ENCODE measurements at places on chromosomes 4 and X.

DNA sequence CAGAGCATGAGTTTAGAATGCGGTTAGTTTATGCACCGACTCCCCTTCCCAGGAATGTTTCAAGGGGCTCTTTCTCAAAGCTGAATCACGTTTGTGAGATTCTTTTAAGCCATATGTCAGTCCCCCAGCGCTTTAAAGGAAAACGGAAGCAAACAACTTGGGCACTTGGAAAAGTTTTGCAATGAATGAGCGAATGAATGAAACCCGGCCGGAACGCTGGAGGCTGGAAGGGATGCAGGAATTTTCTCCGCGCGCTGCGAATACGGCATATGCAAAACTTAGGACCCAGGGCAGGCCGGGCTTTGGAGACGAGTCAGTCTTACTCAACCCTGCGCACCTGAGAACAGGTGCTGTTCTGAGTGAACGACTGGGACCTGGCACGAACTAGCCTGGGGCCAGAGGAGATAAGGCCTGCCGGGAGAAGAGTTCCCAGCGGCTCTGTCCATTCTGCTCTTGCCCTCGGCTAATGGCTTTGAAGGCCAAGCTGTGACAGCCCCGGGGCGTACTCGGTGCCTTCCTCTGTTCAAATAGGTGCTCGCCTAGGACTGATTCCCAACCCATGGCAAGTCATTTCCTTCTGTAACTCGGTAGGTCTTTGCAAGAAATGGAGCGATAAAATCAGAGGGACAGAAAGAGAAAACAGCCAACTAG lies 743 bp upstream of the NRK start:
- DNase-seq, result no peak

GRCh38 chr4:8574796-8575370 lies 5.3 kb upstream of the GPR78 start:
- no peak for DNase-seq

DNA sequence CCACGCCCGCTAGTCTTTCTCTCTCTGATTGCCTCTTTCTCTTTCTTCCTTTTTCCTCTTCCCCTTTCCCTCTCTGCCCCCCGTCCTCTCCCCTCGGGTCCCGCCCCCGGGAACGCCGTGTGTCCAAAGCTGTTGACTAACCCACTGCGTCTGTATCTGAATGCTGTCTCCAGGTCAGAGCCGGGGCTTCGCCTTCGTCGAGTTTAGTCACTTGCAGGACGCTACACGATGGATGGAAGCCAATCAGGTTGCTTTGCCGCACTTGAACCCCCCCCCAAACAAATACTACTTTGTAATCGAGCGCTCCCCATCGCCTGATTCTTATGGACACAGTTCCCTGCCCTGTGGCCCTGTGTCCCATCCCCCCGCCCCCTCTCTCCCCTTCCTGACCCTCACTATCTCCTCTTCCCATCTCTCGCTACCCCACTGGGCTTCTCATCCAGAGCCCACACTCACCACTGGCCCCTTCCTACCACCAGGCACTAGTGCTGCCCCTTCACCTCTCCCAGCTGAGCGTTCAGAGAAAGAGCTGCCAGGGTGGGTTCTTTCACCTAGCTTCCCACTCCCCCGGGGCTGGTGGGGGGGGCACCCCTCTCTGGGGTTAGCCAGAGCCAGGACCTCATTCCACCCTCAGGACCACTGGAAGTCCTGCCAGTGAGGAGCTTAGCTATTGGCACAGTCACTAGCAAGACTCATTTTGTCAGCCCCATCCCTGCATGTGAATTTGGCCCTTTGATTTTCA lies 18.6 kb upstream of the UBA1 start:
- DNase-seq, result no peak

- peak; percentile 71 for DNase-seq
Measured at GRCh38 chrX:46836701-46837557, at the start of gene RP2. RP2 (plus strand) TSS chrX:46837043; CDS start chrX:46837101, 58 bp downstream.

- DNase-seq, result no peak
Measured at GRCh38 chr4:96193061-96193460, 353.2 kb downstream of the PDHA2 start.

DNA sequence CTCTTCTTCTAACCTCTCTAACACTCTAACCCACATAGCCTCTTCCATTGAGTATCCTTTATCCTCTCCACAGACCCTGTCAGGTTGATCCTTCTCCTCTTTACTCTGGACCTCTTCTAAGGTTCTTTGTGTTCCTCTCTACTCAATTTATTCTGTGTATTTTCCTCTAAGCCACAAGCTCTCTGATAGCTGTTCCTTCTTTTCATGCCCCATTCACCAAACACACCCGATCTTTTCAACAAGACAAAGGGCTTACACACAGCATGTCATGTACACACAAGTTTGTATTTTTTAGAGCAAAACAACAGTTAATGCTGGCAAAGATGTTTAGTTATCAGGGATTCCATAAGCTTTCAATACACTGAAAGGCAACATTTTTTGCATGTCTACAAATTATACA lies 1.9 kb downstream of the SPIN2B start:
- no peak for DNase-seq

- DNase-seq, result no peak
Measured at GRCh38 chr4:11423465-11423864, 5.2 kb downstream of the HS3ST1 start.
